ENCODE measurements at places on chromosomes 12 and 14. TPM values are rescaled to one million over a fixed set of nuclear protein-coding genes. Genes with fewer than 3 reads are reported as not detected.
A peak's percentile ranks its signal among the peaks of the same experiment; 100 is the strongest.

GNB3 gene
- total RNA-seq: not detected

HCAR2 gene
- not detected for total RNA-seq

DNAJC22 gene
- not detected for total RNA-seq

ARHGAP5 gene
- 55.7 TPM for total RNA-seq

- peak; percentile 62 for ATAC-seq
Observed at GRCh38 chr12:89470741-89471509, 53.7 kb downstream of the GALNT4 start.

DNA sequence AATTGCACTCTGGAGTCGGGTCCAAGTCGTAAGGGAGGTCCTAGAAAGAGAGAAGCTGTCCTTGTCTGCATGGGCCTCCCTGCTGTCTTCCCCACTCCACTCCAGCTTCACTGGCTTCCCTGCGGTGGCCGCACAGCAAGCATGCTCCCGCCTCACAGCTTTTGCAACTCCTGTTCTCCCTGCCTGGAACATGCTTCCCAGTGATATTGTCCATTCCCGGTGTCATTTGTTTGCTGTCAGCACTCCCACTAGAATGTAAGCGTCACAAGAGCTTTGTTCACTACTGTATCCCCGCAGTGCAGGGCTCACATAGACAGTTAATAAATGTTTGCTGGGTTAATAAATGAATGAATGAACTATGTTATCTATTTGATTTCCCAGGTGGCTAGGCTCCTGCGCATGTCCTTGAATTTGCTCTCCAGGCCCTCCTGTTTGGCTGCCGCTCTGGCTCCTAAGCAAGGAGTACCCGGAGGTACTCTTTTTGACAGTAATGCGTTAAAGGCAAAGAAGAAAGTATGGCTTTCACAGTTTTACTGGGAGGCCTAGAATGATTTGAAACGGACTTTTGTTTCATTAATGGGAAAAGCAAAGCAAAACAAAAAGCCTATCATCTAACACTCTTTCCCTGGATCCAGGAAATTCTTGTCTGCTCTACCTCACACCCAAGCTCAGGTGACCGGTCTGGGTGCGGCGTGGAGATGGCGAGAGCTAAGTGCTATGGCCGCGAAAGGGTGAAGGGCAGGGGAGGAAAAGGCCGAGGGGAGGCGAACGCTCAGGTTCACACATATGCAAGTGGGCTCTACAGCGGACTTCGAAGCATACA lies 6.2 kb upstream of the SLC7A7 start:
- ATAC-seq: no peak

- no peak for ATAC-seq
Observed at GRCh38 chr12:59186451-59186850, 266.1 kb upstream of the LRIG3 start.

GRCh38 chr14:52119030-52119429 lies 50.2 kb upstream of the NID2 start:
- ATAC-seq: no peak

GRCh38 chr14:41609704-41610183 lies 3.1 kb downstream of the LRFN5 start:
- no peak for ATAC-seq

DNA sequence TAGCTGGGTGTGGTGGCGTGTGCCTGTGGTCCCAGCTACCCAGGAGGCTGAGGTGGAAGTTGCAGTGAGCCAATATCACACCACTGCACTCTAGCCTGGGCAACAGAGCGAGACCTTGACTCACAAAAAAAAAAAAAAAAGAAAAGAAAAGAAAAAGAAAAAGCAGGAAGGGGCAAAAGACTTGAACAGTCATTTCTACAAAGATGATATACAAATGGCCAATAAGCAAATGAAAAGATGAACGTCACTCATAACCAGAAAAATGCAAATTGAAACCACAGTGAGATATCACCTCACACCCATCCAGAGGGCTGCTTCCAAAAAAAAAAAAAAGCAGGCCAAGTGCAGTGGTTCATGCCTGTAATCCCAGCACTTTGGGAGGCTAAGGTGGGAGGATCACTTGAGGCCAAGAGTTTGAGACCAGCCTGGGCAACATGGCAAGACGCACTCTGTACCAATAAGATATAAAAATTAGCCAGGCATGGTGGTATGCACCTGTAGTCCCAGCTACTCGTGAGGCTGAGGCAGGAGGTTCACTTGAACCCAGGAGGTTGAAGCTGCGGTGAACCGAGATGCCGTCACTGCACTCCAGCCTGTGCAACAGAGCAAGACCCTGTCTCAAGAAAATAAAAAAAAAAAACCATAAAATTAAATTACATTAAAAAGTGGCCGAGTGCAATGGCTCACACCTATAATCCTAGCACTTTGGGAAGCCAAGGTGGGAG lies 20.5 kb downstream of the UBC start:
- peak; percentile 84 for ATAC-seq

DNA sequence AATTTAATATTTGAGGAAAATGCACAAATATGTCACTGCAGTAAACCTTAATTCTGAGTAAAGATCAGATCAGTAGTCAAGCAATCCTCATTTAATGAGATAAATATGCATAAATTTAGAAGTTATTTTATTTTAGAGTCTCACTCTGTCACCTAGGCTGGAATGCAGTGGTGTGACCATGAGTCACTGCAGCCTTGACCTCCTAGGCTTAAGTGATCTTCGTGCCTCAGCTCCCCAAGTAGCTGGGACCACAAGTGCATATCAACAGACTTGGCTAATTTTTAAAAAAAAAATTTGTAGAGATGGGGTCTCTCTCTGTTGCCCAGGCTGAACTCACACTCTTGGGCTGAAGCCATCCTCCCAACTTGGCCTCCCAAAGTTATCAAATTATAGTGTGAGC lies 41.3 kb downstream of the LMO3 start:
- no peak for ATAC-seq
